ENCODE measurements at places on chromosomes 1 and 21. TPM values are rescaled to one million over a fixed set of nuclear protein-coding genes. Genes with fewer than 3 reads are reported as not detected.

SLC9C2 gene
- total RNA-seq, result not detected

KRTAP19-8 gene
- total RNA-seq, result not detected

DNA sequence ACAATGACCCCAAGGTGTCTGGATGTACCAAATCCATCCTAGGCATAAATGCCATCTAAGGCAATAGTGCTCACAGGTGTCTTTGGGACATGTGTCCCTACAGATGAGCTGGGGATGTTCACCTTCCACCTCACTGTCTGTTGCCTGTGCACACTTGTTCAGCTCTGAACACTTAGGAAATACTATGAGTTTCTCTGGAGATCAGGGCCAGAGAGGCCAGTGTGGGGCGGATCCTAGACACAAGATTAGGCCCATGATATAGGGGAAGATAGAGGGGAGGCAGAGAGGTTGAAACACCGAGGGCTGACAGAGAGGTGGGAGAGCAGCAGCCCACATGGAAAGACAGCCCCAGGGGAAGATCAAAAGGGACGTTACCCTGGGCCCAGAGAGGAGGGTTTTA, 25.6 kb downstream of the C1orf116 start:
- no peaks in the 10 kb centered on the region for H3K36me3 ChIP-seq
- peaks cover 20% of the 10 kb centered on the region for H3K4me1 ChIP-seq
- DNase-seq, result no peak
- no peak overlapping the region for H3K4me3 ChIP-seq

- peaks cover 18% of the 10 kb centered on the region for H3K36me3 ChIP-seq
- H3K4me1 ChIP-seq, result peaks cover 18% of the 10 kb centered on the region
- no peak overlapping the region for H3K27ac ChIP-seq
- H3K4me3 ChIP-seq, result no peak overlapping the region
- no peaks in the 10 kb centered on the region for H3K27me3 ChIP-seq
- no peak for DNase-seq
These were observed 24.6 kb downstream of the TRIM45 start for GRCh38 chr1:117096951-117097408.

DNA sequence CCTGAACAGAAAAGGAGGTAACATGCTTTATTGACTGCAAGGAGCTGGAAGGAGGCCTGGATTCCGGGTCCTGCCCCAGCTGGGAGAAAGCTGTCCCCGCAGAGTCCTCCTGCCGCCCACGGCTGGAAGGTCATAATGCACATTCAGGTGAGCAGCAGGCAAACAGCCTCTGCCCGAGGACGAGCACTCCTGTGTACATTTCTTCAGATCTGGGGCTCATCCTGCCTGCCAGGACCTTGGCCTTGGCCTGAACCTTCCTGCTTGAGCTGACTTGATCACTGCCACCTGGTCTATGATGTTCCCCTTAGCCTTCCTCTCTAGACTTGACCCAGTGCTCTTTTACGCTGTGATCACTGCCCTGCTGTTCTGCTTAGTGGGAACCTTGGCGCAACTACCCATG, 17.9 kb upstream of the ZNF436 start:
- no peak overlapping the region for H3K27ac ChIP-seq
- H3K4me3 ChIP-seq, result no peak overlapping the region
- no peaks in the 10 kb centered on the region for H3K4me1 ChIP-seq
- DNase-seq, result no peak
- H3K36me3 ChIP-seq, result peaks cover 1% of the 10 kb centered on the region

GJA8 gene
- total RNA-seq, result not detected

- H3K4me1 ChIP-seq, result no peaks in the 10 kb centered on the region
- H3K27me3 ChIP-seq, result peaks cover 69% of the 10 kb centered on the region
- no peak overlapping the region for H3K27ac ChIP-seq
- no peaks in the 10 kb centered on the region for H3K36me3 ChIP-seq
These were observed 18.1 kb upstream of the PDZK1IP1 start for GRCh38 chr1:47207803-47208373.

- no peaks in the 10 kb centered on the region for H3K27me3 ChIP-seq
- DNase-seq, result no peak
- no peak within 1 kb of the TSS for H3K27ac ChIP-seq
- no peaks in the 10 kb centered on the region for H3K4me1 ChIP-seq
These were observed at the start of gene LCE1C for GRCh38 chr1:152806576-152806975. LCE1C (minus strand) TSS chr1:152806651; CDS start chr1:152805478, 1,173 bp downstream.

All from progenitor cell of endocrine pancreas (in vitro differentiated cells).